RPMI8226 (cell line): ENCODE measurements at places on chromosomes 13 and 19.
A peak's percentile ranks its signal among the peaks of the same experiment; 100 is the strongest.

DNA sequence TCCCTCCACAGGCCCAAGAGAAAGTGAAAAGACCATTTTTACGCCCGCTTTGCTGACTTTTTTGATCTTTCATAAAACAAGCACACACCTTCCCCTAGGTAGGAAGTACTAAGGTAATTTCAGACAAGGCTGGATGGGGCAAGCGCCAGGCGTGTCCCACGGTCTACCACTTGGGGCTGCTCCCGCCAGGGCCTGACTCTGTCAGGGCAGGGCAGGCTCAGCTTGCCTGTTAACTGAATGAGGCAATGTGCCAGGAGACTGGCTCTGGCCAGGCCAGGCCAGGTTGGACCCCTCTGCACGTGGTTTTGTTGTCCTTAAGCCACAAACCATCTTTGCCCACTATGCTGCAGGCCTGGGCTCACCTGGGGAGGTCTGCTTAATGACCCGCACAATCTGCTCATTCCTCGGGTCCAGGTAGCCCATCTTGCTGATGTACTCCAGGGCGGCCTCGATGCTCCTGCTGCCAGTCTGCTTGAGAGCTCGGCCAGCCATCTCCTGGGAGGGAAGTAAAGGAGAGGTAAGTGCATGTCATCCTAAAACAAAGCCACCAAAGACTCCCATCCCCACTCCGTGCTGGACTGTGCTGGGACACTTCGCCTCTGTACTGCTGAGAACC, 70.4 kb downstream of the LATS2 start:
- peak; percentile 4 for DNase-seq

- no peak for DNase-seq
Measured at GRCh38 chr19:37920591-37921450, 13.8 kb downstream of the SIPA1L3 start.

DNA sequence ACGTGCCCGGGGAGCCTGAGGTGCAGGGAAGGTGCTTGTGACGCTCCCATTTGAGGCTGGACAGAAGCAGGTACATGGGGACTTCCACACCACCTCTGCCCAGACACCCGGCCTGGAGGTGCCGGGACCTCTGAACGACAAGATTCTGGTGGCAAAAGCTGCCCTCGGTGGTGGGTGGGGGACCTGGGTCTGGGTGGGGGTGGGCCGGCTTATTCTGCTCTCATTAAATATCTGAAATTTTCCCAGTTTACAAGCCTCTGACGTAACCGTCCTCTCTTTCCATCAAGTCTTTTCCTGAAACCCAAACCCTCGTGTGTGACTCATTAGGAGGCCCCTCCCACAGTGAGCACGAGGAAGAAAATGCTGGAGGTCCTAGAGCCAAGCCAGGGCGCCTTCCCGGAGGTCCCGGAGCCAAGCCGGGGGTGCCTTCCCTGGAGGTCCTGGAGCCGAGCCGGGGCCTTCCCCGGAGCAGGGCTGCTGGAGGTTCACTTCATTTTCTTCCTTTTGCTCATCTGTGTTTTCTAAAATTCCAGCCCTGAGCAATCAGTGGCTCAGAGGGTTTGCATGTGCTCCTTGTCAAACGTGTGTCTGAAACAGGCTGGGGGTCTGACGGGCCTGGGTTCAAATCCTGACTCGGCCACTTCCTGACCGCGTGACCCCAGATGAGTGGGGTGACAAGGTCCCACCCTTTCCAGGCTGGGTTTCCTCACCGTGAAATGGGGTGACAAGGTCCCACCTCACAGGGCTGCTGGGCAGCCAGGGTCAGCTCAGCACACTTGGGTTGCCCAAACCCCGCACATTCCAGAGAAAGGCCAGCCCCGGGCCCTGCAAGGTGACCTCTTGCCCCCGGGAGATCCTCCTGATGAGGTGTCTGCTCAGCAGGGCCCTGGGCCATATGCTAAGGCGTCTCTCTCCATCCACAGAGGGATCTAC, 10.0 kb downstream of the CFD start:
- no peak for DNase-seq

- DNase-seq = no peak
Measured at GRCh38 chr13:71759651-71760511, 107.1 kb downstream of the DACH1 start.

- no peak for DNase-seq
Measured at GRCh38 chr13:39760521-39760920, 105.1 kb downstream of the COG6 start.

DNA sequence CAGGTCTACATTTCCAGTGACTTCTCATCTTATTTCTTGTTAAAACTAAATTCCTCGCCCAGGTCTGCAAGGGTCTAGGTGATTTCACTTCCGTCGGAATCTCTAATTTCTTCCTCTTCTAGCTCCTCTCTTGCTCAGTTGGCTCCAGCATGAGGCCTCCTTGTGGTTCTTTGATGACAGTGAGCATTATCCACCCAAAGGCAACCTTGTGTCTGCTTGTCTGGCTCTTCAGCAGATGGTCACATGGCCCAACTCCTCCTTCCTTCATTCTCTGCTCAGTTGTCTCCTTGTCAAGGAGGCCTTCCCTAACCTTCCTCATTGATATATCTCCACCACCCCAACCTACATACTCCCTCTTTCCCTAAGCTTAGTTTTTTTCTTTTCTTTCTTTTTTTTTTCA, 1391.4 kb downstream of the EFNB2 start:
- peak; percentile 5 for DNase-seq

DNA sequence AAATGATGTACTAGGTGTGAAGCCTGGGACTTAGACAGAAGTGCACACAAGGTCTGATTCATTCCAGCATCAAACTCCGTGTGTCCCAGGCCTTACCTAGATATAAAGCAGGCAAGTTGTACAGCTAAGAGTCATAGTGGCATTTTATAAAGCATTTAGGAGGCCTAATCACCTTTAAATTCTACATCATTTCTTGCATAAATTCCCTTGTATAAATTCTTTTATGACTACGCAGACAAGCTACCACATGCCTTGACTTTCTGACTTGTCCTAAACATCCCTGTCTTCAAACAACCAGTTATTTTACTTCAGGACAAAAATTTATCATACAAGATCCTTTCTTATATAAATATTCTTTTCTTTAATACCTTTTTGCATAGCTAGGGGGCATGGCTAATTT, 22.5 kb downstream of the TMEM255B start:
- DNase-seq = no peak

- DNase-seq = peak; percentile 91
Measured at GRCh38 chr19:14015524-14016035, 9.5 kb upstream of the RFX1 start.

DNA sequence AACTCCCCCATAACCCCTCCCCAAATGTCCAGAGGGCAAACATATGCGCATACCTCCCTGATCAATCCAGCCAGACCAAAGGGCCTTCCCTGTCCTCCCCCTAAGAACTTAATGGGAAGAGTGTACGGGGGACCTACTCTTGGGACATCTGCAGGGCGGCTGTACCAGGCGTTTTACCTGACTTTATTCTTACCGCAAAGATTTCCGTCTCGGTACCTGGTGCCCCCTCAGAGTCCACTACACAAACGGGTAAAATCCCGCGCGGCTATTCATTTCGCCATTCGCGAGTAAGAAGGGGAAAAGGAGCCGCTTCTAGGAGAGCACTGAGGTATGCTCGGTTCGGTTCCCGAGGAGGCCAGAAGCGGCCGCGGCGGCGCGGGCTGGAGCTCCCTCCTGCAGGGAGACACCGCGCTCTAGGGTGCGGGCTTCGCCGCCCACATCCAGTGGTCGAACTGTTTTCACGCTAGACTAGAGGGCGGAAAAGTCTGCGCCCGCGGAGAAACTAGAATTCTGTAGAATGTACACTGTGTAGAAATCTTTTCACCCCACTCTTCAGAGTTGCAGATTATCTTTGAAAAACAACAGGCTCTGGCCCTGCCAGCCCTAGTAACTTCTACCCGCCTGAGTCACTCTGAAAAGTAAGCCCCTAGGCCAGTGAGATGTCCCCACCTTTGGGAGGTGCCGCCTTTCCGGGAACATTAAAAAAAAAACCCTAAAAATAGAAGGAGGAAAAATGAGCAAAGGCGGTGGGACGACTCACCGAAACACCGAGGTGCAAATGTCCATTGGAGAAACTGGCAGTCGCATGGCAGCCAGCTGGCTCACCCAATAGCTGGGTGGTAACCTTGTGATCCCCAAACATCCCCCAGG, 3.8 kb upstream of the TSHZ3 start:
- no peak for DNase-seq

DNA sequence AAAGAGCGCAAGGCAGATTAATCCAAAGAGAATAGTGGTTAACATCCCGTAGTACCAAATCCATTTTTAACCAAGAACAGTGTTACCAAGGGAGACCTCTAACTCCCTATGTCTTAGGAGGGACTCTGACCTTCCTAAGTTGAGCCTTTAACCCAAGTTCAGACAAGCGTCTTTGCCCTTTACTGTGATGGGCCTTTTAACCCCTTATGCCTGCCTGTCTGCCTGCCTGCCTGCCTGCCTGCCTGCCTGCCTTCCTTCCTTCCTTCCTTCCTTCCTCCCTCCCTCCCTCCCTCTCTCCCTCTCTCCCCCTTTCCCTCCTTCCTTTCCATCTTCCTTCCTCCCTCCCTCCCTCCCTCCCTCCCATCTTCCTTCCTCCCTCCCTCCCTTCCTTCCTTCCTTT, 32.6 kb downstream of the CEACAM1 start:
- no peak for DNase-seq

DNA sequence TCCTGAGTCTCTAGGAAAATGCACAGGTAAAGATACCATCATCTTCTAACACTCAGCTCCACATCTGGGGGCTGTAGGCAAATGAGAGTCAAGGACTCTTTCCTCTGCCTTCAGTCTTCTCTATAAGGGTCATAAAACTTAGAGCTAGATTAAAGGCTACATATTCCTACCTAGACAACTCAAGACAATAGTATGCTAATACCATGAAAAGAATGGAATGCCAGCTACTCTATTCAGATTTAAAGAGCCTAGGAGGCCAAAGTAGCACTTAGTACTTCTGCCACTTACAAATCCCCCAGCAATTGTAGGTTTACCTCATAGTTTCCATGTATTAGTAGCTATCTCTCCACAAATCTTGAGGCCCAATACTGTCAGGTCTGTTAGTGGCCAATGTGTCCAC, 453.0 kb downstream of the SLITRK5 start:
- no peak for DNase-seq

- DNase-seq = no peak
Measured at GRCh38 chr19:29841209-29841558, 29.4 kb downstream of the CCNE1 start.

- no peak for DNase-seq
Measured at GRCh38 chr19:10919352-10920287, 8.8 kb downstream of the YIPF2 start.

- DNase-seq = no peak
Measured at GRCh38 chr13:93001866-93002461, 224.6 kb upstream of the GPC6 start.

GRCh38 chr13:43088093-43088511, 64.7 kb downstream of the DNAJC15 start:
- DNase-seq = no peak

DNA sequence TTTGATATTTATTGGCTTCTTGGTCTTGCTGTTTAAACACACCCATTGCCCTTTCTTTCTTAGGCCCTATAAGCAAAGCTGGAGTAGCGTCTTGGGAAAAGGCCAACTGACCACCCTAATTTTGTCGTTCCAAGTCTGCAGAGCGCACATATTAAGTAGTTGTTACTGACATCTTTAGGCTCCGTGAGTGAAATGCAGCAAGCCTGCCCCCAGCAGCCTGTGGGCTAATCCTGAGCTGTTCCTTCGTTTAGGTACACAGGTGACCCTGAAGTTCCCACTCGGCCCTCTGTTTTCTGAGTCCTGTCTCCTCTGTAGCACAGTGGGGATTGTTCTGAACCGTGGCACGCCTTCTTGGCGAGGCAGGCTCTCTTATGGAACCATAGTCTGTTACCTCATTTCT, 170.5 kb downstream of the STK24 start:
- DNase-seq = no peak

DNA sequence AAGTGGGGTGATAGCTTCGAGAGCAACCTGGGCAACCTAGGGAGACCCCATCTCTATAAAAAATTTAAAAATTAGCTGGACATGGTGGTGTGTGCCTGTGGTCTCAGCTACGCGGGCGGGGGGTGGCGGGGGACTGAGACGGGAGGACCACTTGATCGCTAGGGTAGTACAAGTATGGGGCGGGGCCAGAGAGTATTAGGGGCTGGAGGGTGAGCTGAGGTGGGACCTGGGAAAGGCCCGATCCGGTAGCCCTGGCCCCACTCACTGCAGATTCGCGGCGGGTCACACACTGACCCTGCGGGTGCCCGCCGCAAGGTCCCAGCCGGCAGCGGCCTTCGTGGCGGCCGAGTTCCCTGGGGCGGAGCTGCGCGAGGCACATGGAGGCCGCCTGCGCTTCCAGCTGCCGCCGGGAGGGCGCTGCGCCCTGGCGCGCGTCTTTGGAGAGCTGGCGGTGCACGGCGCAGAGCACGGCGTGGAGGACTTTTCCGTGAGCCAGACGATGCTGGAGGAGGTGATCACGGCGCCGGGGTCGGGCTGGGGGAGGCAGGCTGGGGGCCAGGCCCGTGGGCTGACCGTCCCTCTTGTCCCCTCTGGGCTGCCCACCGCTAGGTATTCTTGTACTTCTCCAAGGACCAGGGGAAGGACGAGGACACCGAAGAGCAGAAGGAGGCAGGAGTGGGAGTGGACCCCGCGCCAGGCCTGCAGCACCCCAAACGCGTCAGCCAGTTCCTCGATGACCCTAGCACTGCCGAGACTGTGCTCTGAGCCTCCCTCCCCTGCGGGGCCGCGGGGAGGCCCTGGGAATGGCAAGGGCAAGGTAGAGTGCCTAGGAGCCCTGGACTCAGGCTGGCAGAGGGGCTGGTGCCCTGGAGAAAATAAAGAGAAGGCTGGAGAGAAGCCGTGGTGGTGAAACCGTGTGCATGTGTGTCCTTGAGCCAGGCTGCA, 2.0 kb upstream of the ARHGAP45 start:
- peak; percentile 88 for DNase-seq

GRCh38 chr19:33488826-33489225, 32.8 kb downstream of the PEPD start:
- DNase-seq = no peak

DNA sequence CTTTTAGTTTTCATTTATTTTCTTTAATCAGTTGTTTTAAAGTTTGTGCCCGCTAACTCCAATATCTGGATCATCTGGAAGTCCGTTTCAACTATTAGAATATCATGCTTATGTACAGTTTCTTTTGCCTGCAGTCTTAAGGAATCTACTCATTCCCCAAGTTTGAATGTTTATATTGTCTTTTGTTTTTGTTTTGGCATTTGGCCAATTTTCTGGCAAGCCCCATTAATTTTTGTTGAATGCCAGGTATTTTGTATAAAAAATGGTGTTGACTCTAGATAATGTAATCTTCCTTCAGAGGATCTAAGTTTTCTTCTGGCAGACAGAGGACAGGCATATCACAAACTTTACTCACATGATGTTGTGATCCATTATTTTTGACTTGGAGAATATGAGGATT, 11.1 kb upstream of the ZNF235 start:
- DNase-seq = no peak

DNA sequence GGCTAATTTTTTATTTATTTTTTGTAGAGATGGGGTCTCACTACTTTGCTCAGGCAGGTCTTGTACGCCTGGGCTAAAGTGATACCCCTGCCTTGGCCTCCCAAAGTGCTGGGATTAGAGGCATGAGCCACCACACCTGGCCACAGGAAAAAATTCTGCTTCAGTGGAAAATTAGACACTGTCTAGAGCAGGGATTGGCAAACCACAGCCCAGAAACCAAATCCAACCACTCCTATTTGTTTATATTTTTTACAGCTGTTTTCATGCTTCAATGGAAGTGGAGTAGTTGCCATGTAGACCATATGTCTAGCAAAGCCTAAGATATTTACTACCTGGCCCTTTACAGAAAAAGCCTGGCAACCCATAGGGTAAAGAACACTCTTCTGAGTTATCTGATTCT, 123.7 kb upstream of the MRI1 start:
- no peak for DNase-seq

- DNase-seq = no peak
Measured at GRCh38 chr19:55158848-55159749, 1.6 kb upstream of the TNNI3 start.

- DNase-seq = peak; percentile 44
Measured at GRCh38 chr19:47699360-47699917, 13.8 kb upstream of the EHD2 start.
